ENCODE measurements at places on chromosomes 11 and 22.

DNA sequence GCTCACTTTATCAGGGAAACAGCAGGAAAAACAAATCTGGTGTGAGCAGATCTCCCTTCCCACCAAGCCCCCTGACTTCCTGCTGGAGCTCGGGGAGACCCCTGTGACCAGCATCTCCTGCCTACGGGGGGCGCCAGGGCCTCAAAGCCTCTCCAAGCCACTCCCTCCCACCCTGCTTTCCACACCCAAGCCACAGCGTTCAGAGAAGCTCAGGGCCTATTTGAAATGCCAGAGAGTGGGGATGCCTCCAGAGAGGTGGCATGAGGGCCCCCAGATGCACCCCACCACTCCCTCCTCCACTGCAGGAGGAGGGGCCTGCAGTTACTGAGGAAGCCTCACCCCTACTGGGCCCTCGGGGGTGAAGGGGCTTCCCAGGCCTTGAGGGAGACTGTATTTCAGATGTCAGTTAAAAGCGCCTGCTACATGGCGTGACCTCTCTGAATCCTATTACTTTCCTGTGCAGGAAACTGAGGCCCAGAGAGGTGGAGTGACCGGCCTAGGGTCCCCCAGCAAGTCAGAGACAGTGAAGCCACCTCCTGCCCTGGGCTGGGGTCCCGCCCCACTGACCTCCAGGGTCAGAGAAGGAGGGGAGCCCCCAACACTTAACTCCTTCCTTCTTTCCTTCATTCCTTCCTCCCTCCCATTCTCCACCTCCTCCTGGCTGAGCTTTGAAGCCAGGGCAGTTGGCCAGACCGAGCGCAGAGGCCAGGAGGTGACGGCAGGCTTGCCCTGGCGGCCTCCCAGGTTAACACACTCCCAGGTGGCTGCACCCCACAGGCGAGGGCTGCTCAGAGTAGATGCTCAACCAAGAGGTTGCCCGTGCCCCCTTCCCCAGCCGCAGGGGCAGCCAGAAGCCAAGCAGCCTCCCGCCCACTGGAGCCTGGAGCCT is 6.0 kb upstream of the CDKN1C start:
- DNase-seq, result peak; percentile 87

- no peak for DNase-seq
Measured at GRCh38 chr22:28899199-28899853, 16.0 kb downstream of the ZNRF3 start.

- DNase-seq, result no peak
Measured at GRCh38 chr11:105720096-105720495, 110.2 kb downstream of the GRIA4 start.

- DNase-seq, result peak; percentile 98
Measured at GRCh38 chr11:73597956-73598718, at the start of gene FAM168A. Gene FAM168A (minus strand): TSS chr11:73598112. CDS start chr11:73468474, 129,638 bp downstream.

DNA sequence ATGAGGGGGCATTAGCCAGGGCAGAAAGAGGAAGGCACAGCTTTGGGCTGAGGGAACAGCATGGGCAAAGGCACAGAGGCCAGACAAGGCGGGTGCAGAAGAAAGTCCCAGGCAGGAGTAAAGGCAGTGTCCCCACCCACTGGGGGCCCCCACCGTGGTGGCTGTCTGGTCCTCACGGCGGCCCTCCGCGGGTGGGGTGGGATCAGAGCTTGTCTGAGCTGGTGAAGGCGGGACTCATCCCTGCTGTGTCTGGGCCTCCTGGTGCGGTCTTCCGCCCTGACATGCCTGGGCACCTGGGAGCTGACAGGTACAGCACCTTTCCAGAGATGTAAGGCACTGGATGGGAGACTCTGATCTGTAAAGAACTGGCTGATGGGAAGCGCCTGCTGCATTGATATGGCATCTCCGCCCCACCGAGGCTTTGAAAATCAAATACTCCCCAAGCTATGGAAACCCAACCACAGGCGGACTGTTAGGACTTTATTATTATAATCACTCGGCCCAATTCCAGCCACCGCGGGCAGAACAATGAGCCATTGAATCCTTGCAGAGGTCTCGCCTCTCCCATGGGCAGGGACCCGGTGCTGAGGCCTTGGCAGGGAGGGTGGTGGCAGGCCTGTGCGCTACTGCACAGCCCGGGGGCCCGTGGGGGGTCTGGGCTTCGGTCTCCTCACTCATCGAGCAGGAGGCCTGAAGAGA is 14.2 kb upstream of the GNB1L start:
- DNase-seq, result peak; percentile 48

- no peak for DNase-seq
Measured at GRCh38 chr11:11211888-11212287, 141.2 kb downstream of the CSNK2A3 start.
